ENCODE measurements at places on chromosomes 3 and 15.
A peak's percentile ranks its signal among the peaks of the same experiment; 100 is the strongest.

DNA sequence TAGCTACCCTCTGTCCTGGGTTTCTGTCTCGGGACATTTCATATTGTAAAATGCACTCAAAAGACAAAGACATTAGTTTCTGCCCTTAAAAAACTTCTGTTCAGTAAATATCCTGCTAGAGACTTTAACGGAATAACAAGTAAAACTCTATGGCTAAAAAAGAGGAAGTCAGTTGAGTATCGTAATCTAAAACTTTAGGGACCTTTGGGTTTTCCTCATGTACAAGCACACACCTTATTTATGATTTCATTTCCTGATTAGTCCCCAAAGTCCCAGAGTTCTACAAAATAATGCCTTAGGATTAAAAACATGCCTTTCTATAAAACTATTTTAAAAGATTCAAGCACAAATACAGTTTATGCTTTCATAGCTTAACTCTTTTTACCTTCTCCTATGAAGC, 585.9 kb downstream of the UNC13C start:
- DNase-seq = no peak

DNA sequence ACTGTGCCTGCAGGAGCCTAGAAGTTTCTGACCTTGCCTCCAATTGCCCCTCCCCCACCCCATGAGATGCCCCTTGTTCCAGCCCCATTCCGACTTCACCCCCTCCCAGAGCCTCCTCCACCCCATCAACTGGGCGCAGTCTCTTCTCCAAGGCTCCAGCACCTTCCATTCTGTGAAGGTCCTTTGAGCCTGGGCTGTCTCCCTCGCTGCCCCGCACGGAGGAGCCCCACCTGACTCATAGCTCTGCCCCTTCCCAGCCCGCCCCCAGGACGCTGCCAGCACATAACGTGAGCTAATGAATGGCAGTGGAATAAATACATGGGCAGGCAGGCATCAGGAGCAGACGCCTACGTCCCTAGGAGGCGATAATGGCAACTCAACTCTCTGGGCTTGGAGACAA, 113.1 kb downstream of the NUP210 start:
- DNase-seq = no peak

GRCh38 chr15:88476635-88477060, 9.1 kb downstream of the MRPS11 start:
- peak; percentile 74 for DNase-seq

GRCh38 chr15:92365906-92366305, 27.8 kb upstream of the ST8SIA2 start:
- DNase-seq = no peak

- DNase-seq = no peak
Measured at GRCh38 chr3:20849975-20850374, 664.0 kb upstream of the SGO1 start.

DNA sequence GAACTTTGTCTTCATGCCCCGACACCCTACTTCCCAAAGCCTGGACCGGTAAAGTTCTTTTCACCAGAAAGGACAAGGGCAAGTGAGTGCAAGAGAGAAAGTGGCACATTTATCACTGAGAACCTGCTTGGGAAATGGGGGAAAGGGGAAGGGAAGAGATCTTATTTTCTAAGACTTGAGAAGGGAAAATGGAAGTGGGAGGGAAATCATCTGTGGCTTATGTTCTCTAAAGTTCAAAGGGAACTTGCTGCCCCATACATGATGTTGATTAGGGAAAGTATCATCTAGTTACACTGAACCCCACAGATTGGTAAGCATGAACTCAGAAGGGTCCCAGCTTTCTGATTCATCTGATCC, 199.5 kb upstream of the LPP start:
- DNase-seq = no peak

GRCh38 chr15:61921093-61921492, 139.2 kb downstream of the VPS13C start:
- peak; percentile 10 for DNase-seq

DNA sequence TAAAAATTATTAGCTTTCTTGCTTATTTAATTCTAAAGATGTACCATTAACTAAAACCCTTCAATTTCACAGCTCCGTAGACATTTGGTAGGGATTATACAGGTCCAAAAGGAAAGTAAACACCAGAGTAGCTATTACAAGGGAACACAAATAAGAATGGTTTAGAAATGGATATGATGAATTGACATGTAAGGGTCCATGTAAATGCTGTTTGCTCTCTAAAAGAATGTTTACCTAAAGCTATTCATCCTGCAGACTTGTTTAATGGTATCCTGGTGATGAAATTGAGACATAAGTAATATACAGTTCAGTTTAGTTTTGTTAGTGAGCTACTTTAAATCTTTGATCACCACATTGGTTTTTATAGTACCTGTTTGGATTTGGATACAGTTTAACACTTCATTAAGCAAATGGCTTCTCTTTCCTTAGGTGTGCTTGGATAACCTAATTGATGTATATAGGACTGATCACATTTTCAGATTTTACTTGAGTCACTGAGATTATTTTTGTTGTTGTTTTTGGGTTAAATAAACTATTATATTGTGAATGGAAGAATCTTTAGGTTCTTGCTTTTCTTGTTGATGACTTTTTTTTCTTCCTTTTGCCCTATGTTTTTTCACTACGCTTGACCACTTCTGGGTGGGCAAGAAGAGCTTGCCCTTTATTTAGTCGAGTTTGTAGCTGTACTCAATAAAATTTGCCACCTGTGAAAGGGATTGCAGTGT, 115.4 kb downstream of the TCF12 start:
- DNase-seq = no peak

Measured in fibroblast of the aortic adventitia (primary cell).